ENCODE measurements at places on chromosomes 2 and 18.

- peak; percentile 84 for DNase-seq
Measured at GRCh38 chr2:111698743-111699554, 185.0 kb downstream of the ANAPC1 start.

DNA sequence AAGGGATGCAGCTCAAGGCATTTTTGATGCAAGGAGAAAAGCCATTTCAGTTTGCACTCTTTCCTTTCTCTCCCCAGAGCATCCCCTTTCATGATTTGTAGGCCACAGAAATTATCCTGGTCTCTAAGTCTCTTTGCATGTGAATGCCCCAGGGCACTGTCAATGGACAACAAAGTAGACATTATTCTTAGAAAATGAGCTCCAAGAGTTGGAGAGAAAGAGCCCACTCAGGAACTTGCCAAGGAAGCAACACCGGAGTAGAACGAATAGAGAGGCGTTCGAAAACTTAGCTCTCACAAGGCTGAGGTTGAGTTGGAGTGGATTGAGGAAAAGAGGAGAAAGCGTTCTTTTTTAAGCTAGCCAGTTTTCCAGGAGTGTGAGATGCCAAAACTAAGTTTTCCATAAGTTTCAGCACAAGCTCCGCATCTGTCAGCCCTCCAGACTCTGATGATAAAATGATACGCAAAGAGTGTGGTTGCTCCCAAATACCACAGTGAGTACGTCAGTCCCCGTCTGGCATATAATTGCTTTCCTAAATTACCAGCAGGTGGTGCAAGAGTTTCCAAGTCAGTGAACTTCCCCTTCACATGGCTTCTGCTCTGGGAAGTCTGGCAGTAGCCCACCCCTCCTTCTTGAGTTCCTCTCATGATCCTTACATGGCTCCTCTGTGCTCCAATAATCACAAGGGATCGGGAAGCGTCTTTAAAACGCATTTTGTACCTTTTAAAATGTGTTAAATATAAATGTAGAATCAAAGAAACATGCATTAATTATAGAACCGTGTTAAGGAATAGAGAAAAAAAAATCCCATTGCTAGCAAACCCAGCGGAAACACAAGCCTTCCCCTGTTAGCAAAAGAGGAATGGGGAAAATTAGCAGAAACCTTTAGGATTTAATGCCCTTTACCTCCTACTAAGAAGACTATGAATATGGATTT lies 1060.6 kb upstream of the FANCL start:
- peak; percentile 85 for DNase-seq

- DNase-seq, result no peak
Measured at GRCh38 chr2:111905990-111906735, 7.8 kb downstream of the MERTK start.

- no peak for DNase-seq
Measured at GRCh38 chr2:224997802-224998201, 44.5 kb downstream of the DOCK10 start.

GRCh38 chr2:132645722-132646539 lies 24.1 kb downstream of the LYPD1 start:
- no peak for DNase-seq

- no peak for DNase-seq
Measured at GRCh38 chr2:195520671-195521155, 136.3 kb upstream of the SLC39A10 start.

GRCh38 chr2:15072836-15073235 lies 440.3 kb downstream of the LRATD1 start:
- no peak for DNase-seq

GRCh38 chr2:231522418-231523180 lies 7.6 kb downstream of the NMUR1 start:
- no peak for DNase-seq

- DNase-seq, result peak; percentile 2
Measured at GRCh38 chr2:241762933-241763369, 13.7 kb upstream of the GAL3ST2 start.

- no peak for DNase-seq
Measured at GRCh38 chr2:16614314-16614860, 51.2 kb downstream of the CYRIA start.

DNA sequence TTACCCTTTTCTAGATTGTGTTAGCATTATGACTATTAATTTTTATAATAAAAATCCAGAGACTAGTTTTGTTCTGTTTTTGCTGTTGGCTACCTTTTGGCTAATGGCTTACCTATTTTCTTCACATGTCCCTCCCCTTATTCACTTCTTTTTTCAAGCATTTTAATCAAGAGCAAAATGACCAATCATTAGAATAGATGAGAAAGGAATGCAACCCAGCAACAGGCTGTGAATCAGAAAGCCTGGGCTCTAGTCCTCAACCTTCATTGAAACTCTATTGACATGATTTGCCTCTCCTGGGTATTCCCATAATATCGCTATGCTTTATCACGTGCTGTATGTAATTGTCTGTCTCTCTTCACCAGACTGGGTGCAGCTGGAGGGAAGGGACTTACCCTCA lies 370.1 kb downstream of the IRS1 start:
- no peak for DNase-seq

DNA sequence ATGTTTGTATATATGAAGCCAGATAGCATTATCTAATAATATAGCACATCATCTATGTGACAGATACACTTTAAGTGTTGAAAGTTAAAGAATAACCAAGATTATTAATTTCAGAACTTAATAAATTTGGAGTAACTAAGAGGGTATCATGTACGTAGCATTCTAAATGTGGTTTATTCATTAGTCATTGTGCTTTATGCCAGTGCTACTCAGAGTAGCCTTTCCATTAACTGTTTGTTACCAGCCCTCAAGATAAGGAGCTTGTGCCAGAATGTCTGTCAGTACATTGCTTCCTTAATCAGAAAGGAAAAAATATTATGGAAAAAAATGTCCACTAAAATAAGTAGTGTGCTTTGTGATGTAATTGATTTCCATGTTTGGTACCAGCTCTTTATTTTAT lies 94.9 kb upstream of the TWSG1 start:
- no peak for DNase-seq

GRCh38 chr2:236857246-236857645 lies 228.4 kb upstream of the COPS8 start:
- no peak for DNase-seq

- no peak for DNase-seq
Measured at GRCh38 chr18:79111483-79111882, 42.3 kb downstream of the ATP9B start.

DNA sequence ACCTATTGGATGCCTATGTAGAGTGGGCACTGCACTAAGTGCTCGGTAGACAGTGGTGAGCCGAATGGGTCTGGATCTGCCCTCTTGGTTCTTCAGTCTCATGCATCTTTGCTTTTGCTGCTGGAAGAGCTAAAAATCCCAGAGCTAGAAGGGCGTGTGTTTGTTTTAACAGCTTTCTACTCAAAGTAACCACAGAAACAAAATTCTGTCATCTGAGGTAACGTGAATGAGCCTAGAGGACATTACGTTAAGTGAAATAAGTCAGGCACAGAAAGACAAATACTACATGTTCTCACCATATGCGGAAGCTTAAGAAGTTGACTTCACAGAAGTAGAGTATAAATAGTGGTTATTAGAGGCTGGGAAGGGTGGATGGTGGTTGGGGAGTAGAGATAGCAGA lies 119.8 kb downstream of the PLB1 start:
- DNase-seq, result no peak

DNA sequence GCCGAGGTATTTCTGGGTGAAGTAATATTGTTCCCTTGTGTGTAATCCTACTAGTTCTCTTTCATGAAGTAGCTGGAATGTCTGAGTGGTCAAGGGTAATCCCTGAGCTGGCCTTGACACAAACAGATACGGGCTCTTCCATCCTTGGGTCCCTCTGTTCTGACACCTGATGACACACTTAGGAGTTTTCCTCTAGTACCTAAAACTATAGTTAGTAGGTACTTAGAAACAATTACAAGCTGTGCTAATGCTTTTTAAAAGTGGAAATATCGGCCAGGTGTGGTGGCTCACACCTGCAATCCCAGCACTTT lies 59.2 kb upstream of the IL1R1 start:
- no peak for DNase-seq

DNA sequence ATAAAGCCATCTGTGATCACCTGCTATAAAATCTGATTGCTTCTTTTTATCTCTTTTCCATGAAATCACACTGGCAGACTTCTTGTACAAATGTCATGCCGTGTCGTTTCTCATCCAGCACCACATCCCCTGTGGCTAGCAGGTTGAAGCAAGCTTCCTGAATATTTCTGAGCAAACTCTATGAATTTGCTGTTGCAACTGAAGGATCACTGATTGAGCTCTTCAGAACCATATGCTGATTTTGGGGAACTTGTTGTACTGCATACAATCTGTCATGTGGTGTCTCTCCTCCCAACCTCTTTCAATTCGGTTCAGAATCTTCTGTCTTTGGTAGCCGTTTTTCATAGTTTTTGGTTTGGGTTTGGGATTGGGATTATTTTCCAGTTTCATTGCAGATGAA lies 57.7 kb upstream of the RBMS1 start:
- no peak for DNase-seq

- no peak for DNase-seq
Measured at GRCh38 chr2:134581877-134582546, 136.8 kb downstream of the TMEM163 start.

- no peak for DNase-seq
Measured at GRCh38 chr2:41084321-41084720, 632.4 kb upstream of the SLC8A1 start.

DNA sequence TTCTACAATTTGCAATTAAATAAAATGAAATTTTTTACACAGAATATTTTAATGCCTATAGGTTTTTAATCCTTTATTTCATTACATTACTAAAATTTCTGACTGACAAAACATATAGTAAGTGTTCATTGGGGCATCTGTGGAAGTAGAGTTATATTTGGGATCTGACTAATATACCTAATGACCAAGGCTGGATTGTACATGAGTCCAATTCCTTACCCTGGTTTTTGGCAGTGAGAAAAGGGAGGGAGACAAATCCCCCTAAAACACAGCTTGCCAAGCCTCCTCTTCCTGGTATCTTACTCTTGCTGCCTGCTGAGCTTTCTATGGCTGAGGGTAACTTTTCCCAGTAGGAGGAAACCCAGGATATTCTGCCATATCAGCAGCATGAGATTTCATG lies 149.4 kb upstream of the CDH20 start:
- DNase-seq, result no peak

DNA sequence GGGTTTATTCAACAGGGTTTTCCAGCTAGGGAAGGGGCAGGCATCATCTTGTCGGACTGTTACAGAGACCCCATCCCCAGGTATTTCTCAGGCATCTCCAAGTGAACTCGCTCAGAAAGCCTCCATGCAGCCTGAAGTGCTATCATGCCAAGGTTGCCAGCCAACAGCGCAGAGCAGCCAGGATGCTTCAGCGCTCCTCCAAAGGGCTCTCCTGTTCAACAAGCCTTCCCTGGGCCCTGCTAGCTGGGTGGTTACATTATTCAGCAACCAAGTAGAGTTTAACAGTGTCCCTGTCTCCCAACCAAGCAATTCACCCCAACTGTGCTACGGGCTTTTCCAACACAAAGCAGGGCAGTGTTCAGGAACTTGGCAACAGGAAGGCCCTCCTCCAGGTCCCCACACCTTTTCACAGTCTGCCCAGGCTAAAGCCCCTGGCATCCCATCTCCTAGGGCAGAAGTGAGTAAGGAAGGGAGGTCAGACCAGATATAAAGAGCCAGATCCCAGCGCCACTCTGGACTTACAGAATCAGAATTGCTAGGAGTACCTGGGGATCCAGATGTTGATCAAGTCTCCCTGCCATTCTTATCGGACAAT lies 52.9 kb downstream of the ZBTB7C start:
- DNase-seq, result no peak

DNA sequence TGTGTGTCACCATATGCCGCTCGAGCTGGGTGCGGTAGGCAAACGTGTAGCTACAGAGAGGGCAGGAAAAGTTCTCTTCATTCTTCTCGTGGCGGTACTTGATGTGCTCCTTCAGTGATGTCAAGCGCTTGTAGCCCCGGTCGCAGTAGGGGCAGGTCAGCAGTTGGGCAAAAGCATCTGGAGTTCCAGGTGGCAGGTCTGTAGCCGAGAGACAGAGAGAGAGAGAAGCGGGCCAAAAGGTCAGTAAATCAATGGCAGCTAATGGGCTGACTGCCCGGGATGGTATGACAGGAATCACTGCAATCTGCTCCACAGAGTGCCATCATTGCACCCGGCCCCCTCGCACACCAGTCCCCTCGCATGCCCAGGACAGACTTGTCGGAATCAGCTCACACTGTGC lies 116.0 kb downstream of the ZEB2 start:
- peak; percentile 78 for DNase-seq

- no peak for DNase-seq
Measured at GRCh38 chr2:149661844-149662243, 74.3 kb upstream of the MMADHC start.

GRCh38 chr2:236587861-236588815 lies 18.5 kb downstream of the ACKR3 start:
- DNase-seq, result peak; percentile 1

GRCh38 chr2:406231-406630 lies 118.3 kb upstream of the ALKAL2 start:
- no peak for DNase-seq

DNA sequence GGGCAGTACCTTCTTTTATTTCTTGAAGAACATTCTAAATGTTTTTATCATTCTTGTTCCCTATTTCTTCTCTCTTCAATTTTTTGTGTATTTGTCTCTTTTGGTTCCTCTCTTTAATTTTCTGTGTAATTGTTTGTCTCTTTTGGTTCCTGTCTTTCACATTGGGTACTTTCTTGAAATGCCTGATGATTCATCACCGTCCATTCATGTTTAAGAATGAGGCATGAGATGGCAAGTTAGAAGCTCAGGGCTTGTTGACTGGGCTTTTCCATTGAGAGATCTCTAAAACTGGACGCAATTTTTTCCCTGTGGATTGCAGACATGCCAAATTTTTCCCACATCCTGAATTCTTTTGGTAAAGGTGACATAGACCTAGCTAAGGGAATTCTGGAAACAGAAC lies 33.7 kb upstream of the IL1R2 start:
- DNase-seq, result no peak

DNA sequence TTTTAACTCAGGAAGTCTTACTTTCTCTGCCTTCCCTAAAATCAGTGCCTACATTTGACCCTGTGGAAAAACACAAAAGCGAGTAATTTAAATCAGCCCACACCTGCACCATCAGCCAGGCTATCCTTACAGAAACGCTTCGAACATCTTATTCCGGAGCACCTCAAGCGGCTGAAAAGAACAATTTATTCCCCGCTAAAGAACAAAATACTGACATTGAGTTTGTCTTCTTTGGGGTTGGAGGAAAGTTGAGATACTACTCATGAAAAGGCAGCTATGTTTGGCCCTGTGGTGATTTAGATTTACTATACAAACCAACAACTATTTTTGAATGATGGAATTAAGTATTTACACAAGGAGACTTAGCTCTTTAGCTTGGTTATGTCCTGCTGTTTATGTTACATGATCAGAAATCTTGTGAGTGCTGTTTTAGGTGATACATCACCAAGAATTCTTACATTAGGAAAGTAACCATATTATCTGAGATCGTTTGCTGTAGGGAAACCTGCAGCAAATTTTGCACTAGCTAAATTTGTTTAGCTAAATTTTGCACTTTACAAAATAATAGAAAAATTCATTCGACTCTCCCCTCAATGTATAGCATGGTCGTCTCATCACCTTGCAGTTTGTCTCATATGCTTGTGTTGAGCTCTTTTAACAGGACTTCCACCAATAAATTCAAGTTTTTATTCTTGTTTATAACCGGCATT lies 158.8 kb upstream of the SIX2 start:
- no peak for DNase-seq

Measured in left hindlimb (tissue), 1 donor.